Ureter (tissue), 1 donor: ENCODE measurements at places on chromosomes 13 and 19. TPM values are rescaled to one million over a fixed set of nuclear protein-coding genes. Genes with fewer than 3 reads are reported as not detected.

BRME1 gene
- 3.3 TPM for total RNA-seq

RGCC gene
- total RNA-seq: 11.9 TPM

ZNF90 gene
- 39.2 TPM for total RNA-seq

PCDH9 gene
- total RNA-seq: 19.0 TPM

FZR1 gene
- total RNA-seq: 58.8 TPM

ZNF28 gene
- total RNA-seq: 22.3 TPM

MAB21L1 gene
- total RNA-seq: 0.36 TPM

MATK gene
- total RNA-seq: 1.9 TPM

FGF14 gene
- 0.68 TPM for total RNA-seq

ZNF563 gene
- 7.1 TPM for total RNA-seq

ZNF254 gene
- total RNA-seq: 36.9 TPM

KLK1 gene
- total RNA-seq: 0.60 TPM

CALR3 gene
- not detected for total RNA-seq
